Fibroblast of lung (primary cell): ENCODE measurements at places on chromosomes 11 and 22. TPM values are rescaled to one million over a fixed set of nuclear protein-coding genes. Genes with fewer than 3 reads are reported as not detected.

The MAML2 gene
- 9.8 and 13.0 TPM in 2 replicates for total RNA-seq

The TMEM191C gene
- 0.51 and 2.6 TPM in 2 replicates for total RNA-seq

The SULT4A1 gene
- under 0.01 and 0.50 TPM in 2 replicates for total RNA-seq

The RAB36 gene
- 1.5 and 2.5 TPM in 2 replicates for total RNA-seq

GRCh38 chr22:29152954-29153719 lies 52.6 kb upstream of the EMID1 start:
- peak; percentile 26 for DNase-seq
- H3K27ac ChIP-seq: no peak overlapping the region
- no peaks in the 10 kb centered on the region for H3K4me1 ChIP-seq
- H3K36me3 ChIP-seq: no peaks in the 10 kb centered on the region
- no peak overlapping the region for H3K4me3 ChIP-seq
- H3K27me3 ChIP-seq: no peaks in the 10 kb centered on the region

DNA sequence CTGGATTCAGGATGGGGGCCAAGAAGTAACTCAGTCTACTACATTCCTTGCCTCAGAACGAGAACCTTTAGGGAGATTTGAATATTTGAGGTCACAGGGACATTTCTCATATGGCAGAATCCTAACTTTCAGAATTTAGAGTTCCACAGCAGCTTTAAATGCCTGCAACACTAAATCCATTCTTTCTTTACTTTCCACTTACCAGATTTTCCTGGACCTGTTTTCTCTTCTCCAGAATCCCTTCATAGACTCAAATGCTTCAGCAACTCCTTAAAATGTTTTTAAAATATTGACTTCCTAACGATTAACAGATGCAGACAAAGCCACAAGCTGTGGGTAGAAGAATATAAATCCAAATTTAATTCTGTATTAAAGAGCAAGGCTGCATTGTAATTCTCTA lies 63.1 kb downstream of the PRSS23 start:
- H3K27me3 ChIP-seq: no peaks in the 10 kb centered on the region
- H3K4me1 ChIP-seq: no peaks in the 10 kb centered on the region
- H3K36me3 ChIP-seq: no peaks in the 10 kb centered on the region
- no peak overlapping the region for H3K4me3 ChIP-seq
- H3K27ac ChIP-seq: no peak overlapping the region

DNA sequence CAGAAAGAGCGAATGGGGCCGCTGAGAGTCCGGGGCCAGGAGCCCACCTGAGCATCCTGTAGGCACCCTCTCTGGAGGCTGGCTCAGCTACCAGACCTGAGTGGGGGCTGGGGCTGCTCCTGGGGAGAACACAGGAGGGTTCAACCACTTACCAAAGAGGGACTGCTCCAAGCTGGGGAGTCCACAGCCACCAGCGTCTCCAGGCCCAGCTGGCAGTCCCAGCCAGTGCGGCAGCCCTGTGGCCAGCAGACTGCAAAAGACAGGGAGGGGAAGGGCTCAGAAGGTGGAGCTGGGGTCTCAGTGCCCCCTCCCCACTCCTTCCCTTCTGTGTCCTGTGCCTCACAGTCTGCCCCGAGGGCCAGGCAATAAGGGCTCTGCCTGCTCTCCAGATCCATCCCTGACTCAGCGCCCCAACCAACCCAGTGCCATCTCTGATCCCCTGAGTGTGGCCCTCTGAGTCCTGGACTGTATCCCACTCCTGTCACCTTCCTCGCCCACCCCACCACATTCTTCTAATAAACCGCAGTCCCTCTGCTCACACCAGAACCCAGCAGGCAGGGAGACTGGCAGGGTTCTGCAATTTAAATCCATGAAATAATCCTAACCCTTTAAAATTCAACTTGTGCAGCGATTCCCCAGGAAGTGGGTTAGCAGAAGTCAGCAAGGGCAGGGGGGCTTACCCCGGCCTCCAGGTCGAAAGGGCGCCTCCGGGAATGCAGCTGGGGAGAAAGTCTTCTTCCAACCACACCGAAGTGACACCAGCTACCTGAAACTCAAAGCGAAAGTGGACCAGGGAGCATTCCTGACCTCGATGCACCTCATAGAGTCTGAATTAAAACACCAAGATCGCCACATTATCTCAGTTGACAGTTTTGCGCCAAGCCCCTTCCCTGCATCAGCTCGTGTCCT lies 13.3 kb downstream of the CHST1 start:
- H3K4me3 ChIP-seq: no peak overlapping the region
- no peaks in the 10 kb centered on the region for H3K27me3 ChIP-seq
- no peaks in the 10 kb centered on the region for H3K4me1 ChIP-seq

GRCh38 chr11:46930089-46930488 lies 6.5 kb upstream of the CSTPP1 start:
- no peaks in the 10 kb centered on the region for H3K27me3 ChIP-seq
- no peaks in the 10 kb centered on the region for H3K36me3 ChIP-seq
- H3K4me1 ChIP-seq: no peaks in the 10 kb centered on the region
- no peak overlapping the region for H3K4me3 ChIP-seq

- peak overlapping the region; percentile 88 for H3K27ac ChIP-seq
- no peaks in the 10 kb centered on the region for H3K27me3 ChIP-seq
- no peaks in the 10 kb centered on the region for H3K36me3 ChIP-seq
- peak overlapping the region; percentile 5 for H3K4me3 ChIP-seq
- DNase-seq: peak; percentile 88
- peaks cover 26% of the 10 kb centered on the region for H3K4me1 ChIP-seq
Measured at GRCh38 chr22:17910561-17911311, 113.6 kb downstream of the MICAL3 start.

- no peak overlapping the region for H3K27ac ChIP-seq
- DNase-seq: no peak
- no peaks in the 10 kb centered on the region for H3K36me3 ChIP-seq
Measured at GRCh38 chr11:102036757-102037156, 10.5 kb upstream of the CFAP300 start.

GRCh38 chr11:119187123-119187892 lies 2.0 kb downstream of the NHERF4 start:
- H3K27me3 ChIP-seq: peaks cover 16% of the 10 kb centered on the region
- no peaks in the 10 kb centered on the region for H3K4me1 ChIP-seq
- DNase-seq: no peak
- no peak overlapping the region for H3K27ac ChIP-seq

DNA sequence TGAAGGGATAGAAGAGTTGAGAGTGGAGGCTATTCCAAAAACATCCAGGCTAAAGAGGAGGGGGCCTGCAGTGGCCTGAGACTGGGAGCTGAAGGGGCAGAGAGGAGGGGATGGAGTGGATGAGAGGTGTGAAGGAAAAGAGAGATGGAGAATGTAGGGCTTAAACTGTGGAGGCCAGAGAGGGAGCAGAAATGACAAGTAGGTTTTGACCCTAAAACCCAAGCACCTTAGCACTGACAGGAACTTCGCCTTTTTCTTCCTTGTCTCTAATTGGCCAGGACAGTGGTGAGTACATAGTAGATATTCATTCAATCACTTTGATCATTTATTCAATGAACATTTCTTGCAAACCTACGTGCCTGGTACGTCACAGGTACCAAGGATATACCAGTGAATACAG lies 7.3 kb downstream of the FAM111B start:
- peaks cover 3% of the 10 kb centered on the region for H3K4me1 ChIP-seq
- no peaks in the 10 kb centered on the region for H3K27me3 ChIP-seq
- no peak overlapping the region for H3K4me3 ChIP-seq

- no peak for DNase-seq
- H3K36me3 ChIP-seq: peaks cover 2% of the 10 kb centered on the region
- H3K4me1 ChIP-seq: peaks cover 6% of the 10 kb centered on the region
- no peak overlapping the region for H3K4me3 ChIP-seq
Measured at GRCh38 chr11:75413864-75414263, 14.5 kb downstream of the RPS3 start.

DNA sequence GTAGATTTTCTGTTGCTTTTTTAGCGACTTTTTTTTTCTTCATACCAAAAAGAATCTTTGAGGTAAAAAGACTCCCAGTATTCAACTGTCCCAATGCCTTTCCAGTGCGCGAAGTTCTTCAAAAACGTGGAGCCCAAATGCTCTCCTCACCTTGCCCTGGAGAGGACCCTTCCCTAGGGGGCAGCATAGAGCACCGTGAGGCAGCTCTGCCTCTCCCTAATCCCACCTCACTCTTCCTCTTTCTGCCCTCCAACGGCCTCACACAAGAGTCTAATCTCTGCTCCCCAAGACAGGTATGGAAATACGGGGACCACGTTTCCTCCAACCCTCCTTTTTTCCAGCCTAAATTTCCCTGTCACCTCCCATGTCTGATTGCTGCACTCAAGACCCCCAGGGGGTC lies 117.5 kb upstream of the ALX4 start:
- H3K4me3 ChIP-seq: no peak overlapping the region
- no peak for DNase-seq
- H3K36me3 ChIP-seq: no peaks in the 10 kb centered on the region
- H3K27me3 ChIP-seq: no peaks in the 10 kb centered on the region
- no peaks in the 10 kb centered on the region for H3K4me1 ChIP-seq

DNA sequence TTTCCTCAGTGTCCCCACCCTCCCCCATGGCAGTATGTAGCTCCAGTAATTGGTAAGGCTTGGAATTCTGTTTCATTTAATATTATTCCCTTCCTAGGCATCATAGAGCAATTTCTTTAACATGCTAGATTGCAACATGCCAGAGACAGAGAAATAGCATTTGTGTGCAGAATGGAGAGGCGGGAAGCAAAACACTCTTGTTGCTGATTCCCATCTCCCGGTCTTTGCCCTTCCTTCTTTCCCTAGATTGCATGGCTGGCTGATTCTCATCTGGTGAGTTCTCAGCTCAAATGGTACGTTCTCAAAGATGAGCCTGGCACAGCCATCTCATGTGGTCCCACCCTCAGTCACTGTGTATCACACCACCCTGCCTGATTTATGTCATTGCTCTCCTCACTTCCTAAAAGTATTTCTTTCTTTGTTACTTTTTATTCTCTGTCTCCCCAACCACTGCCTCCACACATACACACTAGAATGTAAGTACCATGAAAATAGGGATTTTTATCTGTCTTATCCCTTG lies 66.9 kb downstream of the ARFGAP2 start:
- no peak overlapping the region for H3K4me3 ChIP-seq
- no peak overlapping the region for H3K27ac ChIP-seq
- no peak for DNase-seq
- H3K4me1 ChIP-seq: peaks cover 16% of the 10 kb centered on the region

DNA sequence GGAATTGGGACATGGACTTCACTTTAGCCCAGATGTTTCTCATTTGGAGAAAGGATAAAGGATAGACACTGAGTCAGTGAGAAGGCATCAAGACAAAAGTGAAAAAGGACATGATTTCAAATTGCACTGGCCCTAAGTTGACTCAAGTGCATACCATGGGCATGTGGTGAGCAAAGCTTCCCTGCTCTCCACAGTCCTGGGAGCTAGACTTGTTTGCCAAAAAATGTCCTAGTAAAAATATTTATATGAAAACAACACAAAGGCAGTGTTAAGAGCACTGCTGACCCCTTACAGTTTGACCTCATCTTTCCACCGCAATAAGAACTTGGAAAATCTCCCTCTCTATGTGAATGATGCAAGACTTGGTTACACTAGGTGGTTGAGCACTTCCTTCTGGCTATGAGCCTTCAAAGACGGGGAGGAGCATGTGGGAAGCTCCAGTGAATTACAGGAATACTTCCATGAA lies 46.5 kb upstream of the FIBIN start:
- H3K36me3 ChIP-seq: no peaks in the 10 kb centered on the region
- H3K27me3 ChIP-seq: no peaks in the 10 kb centered on the region
- peak overlapping the region; percentile 63 for H3K27ac ChIP-seq
- H3K4me1 ChIP-seq: peaks cover 13% of the 10 kb centered on the region
- DNase-seq: peak; percentile 100
- H3K4me3 ChIP-seq: no peak overlapping the region

DNA sequence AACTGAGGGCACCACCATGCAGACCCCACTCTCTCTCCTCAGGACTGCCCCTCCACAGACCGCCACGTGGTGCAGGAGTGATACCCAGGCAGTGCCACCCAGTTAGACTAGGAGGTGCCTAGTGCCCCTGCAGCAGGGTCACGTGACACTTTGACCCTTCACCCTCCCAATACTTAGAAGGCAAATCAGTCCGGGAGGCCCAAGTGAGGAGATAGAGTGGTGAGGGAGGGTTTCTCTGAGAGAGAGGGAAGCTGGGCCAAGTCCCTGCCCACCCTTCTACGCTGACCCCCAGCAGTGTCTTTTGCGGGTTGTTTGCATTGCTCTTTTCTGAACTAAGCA lies 84.6 kb downstream of the BUD13 start:
- H3K36me3 ChIP-seq: no peaks in the 10 kb centered on the region
- H3K4me1 ChIP-seq: no peaks in the 10 kb centered on the region
- H3K27ac ChIP-seq: no peak overlapping the region
- DNase-seq: no peak
- no peak overlapping the region for H3K4me3 ChIP-seq
